ENCODE measurements at places on chromosomes 12 and 14.
A peak's percentile ranks its signal among the peaks of the same experiment; 100 is the strongest.

DNA sequence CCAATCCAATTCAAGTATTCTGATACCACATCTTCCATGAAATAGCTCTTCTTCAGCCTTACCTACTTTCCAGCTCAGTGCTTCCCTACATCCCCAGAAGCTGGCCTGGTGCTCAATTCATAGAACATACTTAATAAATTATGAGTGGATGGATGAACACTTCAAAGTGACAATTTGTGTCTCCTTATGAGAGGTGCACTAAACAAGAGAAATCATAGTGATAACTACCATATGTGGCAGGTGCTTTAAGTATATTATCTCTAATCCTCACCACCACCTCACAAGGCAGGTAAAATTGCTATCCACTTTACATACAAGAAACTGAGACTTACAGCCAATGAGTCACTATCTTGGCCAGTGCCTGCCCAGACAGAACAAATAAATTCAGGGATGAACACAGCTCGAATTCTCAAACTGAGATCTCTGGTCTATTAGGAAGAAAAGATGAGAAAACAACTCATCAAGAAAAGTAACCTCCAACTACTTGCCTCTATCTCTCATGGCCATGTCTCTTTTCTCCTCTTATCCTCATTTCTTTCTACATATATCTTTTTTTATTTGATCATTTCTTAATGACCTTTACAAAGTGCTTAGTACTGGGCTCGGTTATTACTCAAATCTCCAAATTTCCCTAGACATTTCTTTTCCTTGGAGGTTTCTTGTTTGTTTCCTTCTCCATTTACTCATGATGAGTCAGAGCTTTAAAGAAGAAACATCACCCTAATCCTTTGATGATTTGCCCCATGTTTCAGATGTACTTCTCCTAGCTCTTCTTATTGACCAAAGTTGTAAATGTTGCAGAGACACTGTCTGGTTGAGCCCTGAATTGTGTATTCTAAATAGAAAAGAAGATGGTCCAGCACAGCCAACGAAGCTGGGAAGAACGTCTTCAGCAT lies 161.5 kb downstream of the RPS29 start:
- no peak for DNase-seq

DNA sequence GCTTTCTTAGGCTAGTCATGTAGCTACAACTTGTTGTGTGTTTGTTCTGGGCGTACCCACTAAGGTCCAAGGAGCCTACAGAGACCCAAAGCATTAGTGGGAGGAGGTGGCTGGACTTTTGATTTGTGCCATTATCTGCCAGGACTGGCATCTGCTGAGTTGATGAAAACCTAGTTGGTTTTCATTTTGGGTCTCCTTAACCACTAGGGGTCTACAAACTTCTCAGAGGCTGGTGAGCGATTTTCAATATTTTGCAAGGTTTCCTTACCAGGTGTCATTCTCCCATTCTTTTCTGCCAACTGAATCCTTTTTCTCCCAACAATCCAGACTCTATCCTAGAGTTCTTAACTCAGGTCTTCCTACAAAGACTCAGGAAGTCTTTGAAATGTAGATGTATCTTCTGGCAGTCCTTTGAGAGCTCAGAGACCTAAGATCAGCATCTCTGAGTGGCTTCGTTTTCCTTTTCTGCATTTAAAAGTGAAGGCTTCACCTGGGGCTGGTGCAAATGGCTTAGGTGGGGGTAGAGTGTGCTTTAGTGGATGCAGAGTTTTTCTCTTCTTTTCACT lies 150.0 kb upstream of the RMST start:
- DNase-seq = no peak

DNA sequence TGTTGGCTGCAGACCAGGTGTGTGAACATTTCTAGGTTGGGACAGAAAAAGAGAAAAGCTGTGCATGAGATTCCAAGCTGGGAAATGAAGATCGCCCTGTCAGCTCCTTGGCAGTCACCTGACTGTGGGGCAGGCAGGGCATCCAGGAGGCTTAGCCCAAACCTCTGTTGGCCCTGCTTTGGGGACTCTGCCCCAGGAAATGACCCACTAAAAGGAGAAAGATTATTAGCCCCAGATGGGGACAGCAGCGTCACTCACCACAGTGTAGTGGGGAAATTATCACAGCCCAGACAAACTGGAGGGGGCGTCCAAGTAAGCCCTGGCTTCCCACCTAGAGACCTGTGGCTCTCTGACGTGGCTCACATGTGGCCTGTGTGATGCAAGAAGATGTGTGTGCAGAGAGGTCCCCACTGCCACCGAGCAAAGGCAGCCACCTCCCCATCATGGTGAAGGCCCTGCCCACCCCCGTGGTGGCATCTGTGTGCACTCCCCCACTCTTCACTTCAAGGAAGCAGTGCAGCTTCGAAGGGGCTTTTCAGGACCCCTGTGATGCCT lies 39.1 kb downstream of the DIO3 start:
- no peak for DNase-seq

DNA sequence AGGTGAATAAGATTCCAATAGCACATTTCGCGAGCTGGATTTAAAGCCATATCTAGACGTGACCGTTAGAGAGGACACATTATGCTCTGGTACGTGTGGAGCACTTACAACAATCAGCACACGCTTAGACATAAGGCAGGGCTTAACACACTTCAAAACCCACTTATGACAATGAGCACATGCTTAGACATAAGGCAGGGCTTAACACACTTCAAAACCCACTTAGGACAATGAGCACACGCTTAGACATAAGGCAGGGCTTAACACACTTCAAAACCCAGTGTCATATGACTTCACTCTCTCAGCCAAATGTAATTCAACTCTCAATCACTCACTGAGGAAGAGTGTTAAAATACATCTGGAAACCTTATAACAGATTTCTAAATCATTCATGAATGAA lies 11.2 kb upstream of the PLD4 start:
- DNase-seq = no peak

GRCh38 chr12:68480526-68480925 lies 130.2 kb upstream of the RAP1B start:
- DNase-seq = no peak

GRCh38 chr12:74449872-74450271 lies 87.8 kb upstream of the ATXN7L3B start:
- DNase-seq = peak; percentile 88

GRCh38 chr14:75604979-75605851 lies 26.8 kb downstream of the FLVCR2 start:
- DNase-seq = no peak

DNA sequence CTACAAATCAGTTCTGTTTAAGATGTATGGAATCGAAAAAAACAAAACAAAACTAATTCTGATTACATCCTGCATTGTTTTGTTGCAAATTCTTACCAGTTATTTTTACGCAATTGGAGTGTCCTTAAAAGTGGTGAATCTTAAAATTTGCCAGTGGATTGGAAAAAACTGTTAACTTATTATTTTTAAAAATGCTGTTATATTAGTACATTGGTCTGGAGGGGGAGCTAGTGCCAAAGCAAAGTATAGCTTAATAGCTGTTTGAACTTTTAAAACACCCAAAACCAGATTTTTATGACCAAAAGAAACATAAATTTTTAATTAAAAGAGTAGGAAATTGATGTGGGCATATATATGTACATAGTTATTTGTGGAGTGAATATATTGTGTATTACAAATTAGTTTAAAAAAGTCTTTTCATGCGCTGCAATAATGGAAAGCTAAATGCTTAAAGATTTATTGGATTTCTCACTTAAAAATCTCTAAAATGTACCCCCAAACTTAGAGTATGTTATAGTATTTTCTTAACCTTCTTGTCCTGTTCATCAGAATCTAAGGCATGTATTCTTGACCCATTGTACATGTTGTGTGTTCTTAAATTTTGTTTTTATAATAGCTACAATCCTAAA lies 2.5 kb downstream of the FUT8 start:
- DNase-seq = peak; percentile 52

DNA sequence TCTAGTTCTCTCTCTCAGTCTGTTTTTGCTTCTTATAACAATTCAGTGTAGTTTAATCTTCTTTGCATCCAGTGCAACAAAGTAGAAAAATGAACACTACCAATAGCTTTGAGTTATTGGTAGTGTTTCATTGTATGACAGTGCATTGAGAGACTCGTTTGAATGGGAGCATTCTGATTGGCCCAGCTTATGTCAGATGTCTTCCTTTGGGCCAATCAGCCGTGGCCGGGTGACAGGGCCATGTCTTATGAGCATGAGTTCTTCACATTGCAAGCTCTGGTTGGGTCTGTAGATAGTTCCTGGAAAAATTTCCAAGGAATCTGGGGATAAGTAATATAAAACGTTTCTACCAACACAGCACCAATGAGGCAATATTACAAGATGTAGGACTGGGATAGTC lies 36.5 kb downstream of the GYS2 start:
- no peak for DNase-seq

DNA sequence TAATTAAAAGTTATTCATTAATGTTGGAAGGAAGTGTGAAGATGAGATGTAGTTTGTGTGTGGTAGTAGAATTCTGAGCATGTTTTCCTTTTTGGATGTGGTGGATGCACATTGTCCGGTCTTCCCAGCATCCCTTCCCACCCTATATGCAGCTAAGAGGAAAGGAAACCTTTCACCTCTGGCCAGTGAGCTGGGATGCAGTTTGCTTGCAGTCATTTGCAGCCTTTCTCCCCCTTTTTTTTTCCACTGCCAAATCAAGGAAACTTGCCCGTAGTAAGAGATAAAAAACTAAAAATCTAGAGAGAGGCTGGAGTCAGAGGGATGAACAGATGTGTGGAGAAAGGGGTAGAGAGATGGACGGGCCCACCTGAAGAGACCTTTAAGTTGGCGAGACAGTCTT lies 72.5 kb upstream of the SLC38A2 start:
- DNase-seq = no peak

- DNase-seq = no peak
These were observed 260.5 kb downstream of the RAD51B start for GRCh38 chr14:68079941-68080697.

DNA sequence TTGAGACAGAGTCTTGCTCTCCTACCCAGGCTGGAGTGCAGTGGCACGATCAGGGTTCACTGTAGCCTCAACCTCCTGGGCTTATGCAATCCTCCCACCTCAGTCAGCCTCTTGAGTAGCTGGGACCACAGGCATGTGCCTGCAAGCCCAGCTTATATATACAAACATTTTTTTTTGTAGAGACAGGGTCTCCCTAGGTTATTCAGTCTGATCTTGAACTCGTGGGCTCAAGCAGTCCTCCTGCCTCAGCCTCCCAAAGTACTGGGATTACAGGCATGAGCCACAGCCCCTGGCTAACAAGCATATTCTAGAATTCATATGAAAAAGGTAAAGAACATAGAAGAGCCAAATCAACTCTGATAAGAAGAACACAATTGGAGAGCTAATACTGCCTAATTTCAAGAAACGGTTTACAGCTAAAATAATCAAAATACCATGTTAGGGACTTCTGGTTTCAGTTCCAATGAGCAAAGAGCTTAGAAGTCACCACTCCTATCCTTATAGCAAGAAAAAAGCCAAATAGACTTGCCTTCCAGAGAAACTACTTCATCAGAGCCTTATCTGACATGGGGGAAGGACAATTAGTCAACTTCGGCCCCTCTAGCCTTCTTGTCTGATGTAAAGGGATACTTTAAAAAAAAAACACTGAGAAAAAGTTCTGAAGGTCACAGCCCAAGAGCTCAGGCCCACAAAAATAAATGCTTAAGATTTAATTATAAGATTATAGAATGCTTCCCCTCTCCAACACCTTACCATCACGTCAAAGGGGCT lies 37.6 kb downstream of the TMEM116 start:
- peak; percentile 4 for DNase-seq

DNA sequence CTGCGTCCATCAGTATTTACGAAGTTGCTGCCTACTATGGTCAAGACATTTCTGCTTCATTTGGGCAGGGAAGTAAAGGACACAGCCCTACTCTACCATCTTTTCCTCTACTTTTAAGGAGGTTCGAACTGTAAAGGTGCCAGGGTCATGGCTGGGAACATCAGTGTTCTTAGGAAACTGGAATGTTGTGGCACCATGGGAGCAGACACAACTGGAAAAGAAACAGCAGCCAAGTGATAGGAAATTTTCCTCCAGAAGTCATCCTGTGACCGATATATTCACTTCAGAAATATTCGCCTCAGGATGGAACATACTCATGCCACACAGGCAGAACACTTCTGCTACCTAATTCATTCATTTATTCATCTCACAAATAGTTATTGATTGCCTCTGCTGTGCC lies 104.4 kb downstream of the ETV6 start:
- no peak for DNase-seq

GRCh38 chr14:31051511-31051910 lies 25.3 kb upstream of the STRN3 start:
- DNase-seq = no peak

GRCh38 chr12:22700106-22700505 lies 75.1 kb downstream of the ETNK1 start:
- DNase-seq = peak; percentile 25

DNA sequence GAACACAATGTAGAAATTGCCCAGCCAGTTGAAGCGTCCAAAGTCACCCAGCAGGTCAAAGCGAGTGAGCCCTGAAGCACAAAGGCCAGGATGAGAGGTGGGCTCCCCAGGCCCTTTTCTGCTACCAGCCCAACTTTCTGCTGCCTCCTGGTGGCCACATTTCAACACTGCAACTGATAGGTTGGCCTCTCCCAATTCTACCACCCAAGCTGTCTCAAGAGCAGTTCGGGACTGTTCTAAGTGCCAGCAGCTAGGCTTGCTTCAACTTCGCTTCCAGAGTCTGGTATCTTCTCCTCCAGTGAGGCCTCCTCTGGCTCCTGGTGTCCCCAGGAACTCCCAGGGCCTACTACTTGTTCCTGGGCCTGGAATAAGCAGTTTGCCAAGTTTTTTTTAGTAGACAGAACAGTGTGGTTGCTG lies 3.4 kb upstream of the DHH start:
- peak; percentile 25 for DNase-seq

- no peak for DNase-seq
These were observed 1551.5 kb upstream of the SEL1L start for GRCh38 chr14:83085136-83085535.

DNA sequence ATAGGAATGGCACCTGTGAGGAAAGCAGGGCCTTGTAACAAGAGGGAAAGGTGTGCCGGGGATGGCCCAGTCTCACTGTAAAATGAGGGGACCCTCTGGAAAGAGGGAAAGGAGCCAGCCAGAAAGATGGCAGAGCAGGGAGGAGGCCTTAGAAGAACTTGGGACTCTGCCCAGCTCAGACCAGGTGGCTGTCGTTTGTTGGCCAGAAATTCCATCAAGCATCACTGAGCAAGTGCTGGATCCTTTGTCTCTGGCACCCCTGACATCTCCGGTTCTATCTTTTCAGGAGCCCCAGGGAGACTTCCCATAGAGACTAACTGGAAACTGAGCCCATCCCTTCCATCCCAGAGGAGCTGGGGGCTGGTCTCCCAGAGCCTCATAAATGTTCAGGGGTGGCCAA lies 43.3 kb downstream of the DEGS2 start:
- DNase-seq = no peak

- peak; percentile 72 for DNase-seq
These were observed 72.0 kb downstream of the PPP2R5E start for GRCh38 chr14:63470962-63471793.

- no peak for DNase-seq
These were observed 6.9 kb downstream of the GNPTAB start for GRCh38 chr12:101823891-101824290.

DNA sequence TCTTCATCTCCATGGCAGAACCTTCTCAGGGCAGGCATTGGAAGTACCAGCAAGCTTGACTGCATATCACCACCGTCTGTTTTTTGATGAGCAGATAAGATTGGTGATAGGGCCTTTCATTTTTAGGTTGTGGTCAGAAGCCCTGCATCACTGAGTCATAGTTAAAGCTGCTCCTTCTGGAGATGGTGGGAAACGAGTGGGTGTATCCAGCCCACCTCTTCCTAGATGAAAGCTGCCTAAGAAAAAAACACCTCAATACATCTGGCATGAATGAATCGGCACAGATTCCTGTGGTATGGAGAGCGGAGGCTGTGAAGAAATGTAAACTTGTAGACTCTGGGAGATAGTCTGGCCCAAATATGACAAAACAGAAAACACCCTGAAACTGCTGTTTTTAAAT lies 248.7 kb upstream of the EGLN3 start:
- peak; percentile 63 for DNase-seq

Measured in fibroblast of upper back skin (primary cell).